Cardiac muscle cell (in vitro differentiated cells and primary cell): ENCODE measurements at places on chromosomes 12 and 14. TPM values are rescaled to one million over a fixed set of nuclear protein-coding genes. Genes with fewer than 3 reads are reported as not detected.

DNA sequence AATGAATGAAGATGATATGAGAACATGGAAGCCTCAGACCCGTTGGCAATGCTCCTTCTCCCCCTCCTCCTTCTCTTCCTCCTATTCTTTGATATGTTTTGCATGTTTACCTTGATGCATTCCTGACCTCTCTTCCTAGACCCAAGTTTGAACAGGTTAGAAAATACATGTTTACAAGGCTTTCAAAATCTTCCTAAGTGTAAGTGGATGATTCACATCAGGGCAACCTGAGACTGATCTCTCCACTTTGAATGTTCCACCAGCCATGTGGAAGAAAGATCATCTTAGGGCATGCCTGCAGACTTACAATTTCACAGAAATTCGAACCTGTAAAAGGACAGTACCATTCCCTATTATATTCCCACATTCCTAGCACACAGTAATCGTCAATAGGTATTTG lies 18.0 kb upstream of the LDHB start:
- no peak for DNase-seq

DNA sequence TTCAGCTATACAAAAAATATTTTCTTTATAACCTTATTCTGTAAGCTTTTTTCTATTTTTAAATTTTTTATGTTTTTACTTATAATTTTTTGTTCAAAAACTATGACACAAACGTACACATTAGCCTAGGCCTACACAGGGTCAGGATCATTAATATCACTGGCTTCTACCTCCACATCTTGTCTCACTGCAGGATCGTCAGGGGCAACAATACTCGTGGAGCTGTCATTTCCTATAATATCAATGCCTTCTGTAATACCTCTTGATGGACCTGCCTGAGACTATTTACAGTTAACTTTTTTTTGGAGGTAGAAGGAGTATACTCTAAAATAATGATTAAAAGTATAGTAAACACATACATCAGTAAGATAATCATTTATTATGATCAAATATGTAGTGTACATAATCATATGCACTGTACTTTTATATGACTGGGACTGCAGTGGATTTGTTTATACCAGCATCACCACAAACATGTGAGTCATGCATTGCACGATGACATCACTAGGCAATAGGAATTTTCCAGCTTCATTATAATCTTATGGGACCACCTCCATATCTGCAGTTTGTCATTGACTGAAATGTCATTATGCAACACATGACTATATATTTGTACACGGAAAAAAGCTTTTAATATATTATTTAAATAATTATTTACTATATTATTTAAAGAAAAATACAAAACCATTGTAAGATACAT lies 18.5 kb upstream of the PMCH start:
- no peak for DNase-seq

DNA sequence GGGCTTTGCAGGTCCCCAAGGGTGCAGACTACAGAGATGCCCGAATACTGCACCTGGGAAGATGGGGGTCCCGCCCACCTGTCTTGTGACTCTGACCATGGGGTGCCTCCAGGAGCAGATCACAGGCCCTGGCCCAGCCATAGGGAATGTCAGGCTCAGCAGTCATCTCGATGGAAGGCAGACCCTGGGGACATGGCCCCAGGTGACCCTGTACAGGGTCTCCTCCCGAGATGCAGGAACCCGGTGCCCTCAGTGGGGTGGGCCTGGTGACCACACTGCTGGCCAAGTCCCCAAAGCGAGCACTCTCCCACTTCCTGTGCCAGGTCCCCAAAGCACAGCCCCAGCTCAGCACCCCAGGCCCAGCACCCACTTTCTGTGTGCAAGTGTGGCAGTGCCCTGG lies 903.7 kb upstream of the USP15 start:
- DNase-seq = no peak

- DNase-seq = no peak
These were observed 66.5 kb upstream of the MON2 start for GRCh38 chr12:62400135-62400534.

DNA sequence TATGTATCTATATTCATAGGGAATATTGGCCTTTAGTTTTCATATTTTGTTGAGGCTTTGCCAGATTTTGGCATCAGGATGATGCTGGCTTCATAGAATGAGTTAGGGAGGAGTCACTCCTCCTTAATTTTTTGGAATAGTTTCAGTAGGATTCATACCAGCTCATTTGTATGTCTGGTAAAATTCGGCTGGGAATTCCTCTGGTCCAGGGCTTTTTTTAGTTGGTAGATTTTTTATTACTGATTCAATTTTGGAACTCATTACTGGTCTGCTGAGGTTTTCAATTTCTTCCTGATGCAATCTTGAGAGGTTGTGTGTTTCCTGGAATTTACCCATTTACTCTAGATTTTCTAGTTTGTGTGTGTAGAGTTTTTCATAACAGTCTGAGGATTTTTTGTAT lies 175.2 kb downstream of the EPS8 start:
- DNase-seq = no peak

GRCh38 chr12:49631336-49631907 lies 8.1 kb downstream of the PRPF40B start:
- no peak for DNase-seq

DNA sequence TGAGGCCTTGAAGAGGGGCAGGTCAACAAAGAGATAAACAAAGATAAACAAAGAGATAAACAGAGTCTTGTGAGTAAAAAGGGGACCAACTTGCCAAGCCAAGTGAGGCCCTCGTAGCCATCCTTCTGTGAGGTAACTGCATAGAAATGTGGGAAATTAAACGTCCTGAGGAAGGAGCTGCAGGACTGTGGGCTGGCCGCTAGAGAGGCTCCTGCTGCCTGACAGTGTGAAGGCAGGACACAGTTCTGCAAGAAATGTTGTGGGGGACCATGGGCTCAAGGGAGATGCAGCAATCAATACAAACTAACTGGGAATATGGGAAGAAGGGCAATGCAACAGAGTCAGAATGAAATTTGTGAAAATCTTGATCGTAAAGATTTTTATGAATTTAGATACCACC lies 91.9 kb downstream of the SLC8A3 start:
- DNase-seq = peak; percentile 32

- no peak for DNase-seq
These were observed 184.0 kb downstream of the TMEM121 start for GRCh38 chr14:105710119-105711043.

RNASE11 gene
- not detected in 2 replicates for total RNA-seq

GLIPR1L1 gene
- total RNA-seq = not detected in 2 replicates

DHRS2 gene
- total RNA-seq = 1.0 TPM in 1 of 2 replicates, not detected in the other
